ELF-1 (cell line): ENCODE measurements at places on chromosomes 4 and X.
A peak's percentile ranks its signal among the peaks of the same experiment; 100 is the strongest.

DNA sequence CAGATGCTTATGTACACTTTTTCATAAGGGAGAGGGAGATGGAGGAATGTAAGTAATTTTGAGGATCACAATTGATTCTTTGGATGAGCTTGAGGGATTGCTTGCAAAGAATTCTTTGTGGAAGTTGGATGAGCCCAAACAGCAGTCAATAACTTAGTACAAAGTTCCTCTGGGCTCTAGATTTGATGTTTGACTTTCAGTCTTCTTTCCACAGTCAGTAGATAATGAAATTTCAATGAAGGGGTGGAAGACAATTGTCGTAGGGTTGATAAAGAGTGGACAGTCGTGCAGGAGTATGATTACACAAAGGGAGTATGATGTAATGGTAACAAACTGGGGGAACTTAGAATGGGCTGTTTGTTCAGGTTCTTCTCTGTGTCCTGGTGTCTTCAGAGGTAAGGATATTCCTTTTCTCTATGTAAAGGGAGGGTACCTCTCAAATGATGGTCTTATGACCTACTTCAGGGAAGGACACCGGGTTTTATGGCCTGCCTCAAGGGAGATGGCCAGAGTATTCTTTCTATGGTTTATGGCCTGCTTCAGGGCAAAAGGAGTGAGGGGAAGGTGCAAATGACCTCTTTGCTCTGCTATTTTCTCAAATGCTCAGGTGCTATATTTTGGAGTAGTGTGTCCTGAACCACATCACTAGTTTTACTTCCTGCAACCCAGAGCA, 1.7 kb upstream of the ABRAXAS1 start:
- peak; percentile 60 for DNase-seq

DNA sequence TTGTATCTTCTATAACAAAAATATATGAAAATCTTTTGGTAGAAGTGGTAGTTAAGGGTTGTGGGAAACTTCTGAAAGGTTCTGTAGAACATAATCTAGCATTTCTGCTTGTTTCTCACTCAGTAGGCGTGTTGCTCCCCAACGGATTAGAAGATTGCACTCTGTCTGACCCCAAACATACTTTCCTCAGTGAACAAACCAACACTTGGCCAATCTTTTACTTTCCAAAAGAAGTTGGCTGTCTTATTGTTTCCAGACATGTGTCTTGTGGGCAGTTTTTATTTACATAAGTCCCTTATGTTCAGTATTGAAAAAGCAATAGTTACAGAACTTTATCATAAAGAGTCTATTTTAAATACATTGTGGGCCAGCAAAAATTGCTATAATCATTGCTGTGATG, 312.8 kb upstream of the EPHA5 start:
- DNase-seq = no peak

- DNase-seq = no peak
Observed at GRCh38 chrX:24229976-24230375, 80.4 kb downstream of the ZFX start.

DNA sequence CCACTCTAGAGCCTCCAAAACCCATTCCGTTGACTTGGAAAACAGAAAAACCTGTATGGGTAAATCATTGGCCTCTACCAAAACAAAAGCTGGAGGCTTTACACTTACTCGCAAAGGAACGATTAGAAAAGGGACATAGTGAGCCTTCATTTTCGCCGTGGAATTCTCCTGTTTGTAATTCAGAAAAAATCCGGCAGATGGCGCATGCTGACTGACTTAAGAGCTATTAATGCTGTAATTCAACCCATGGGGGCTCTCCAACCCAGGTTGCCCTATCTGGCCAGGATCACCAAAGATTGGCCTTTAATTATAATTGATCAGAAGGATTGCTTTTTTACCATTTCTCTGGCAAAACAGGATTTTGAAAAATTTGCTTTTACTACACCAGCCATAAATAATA, 60.8 kb downstream of the ZNF732 start:
- DNase-seq = peak; percentile 18

DNA sequence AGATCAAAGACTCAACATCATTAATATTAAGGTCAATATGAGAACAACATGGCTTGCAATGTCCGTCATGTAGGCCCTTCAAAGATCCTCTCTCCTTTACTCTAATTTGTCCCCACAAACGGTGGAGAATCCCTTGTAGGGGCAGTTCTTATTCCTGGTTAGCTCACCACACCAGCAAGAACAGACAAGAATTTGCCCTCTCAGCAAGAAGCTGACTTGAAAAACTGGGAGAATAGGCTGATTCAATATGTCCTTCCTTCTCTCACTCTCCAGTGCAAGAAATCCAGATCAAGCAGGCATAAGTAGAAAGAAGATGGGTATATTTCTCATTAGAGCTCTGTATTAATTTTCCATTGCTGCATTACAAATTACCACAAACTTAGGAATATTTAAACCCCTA, 704.2 kb upstream of the SLIT2 start:
- DNase-seq = no peak

DNA sequence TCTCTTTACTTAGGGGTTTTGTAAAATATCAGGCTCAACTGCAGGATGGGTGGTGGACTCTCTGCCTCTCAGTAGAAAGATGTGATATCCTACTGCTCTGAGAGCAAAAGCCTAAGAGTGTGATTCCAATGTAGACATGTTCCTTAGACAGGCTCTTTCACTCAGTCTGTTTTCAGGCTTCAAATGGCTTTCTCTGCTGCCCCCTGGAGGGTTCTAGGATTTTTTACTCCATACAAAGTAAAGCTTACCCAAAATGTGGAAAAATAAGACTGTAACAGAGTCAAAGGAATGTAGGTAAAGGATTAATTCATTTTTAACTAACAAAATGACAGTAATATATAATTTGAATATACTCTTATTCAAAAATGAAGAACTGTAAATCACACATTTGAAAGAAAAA, 32.1 kb downstream of the ZGRF1 start:
- peak; percentile 33 for DNase-seq

GRCh38 chrX:9758021-9758638, 7.5 kb downstream of the GPR143 start:
- no peak for DNase-seq

DNA sequence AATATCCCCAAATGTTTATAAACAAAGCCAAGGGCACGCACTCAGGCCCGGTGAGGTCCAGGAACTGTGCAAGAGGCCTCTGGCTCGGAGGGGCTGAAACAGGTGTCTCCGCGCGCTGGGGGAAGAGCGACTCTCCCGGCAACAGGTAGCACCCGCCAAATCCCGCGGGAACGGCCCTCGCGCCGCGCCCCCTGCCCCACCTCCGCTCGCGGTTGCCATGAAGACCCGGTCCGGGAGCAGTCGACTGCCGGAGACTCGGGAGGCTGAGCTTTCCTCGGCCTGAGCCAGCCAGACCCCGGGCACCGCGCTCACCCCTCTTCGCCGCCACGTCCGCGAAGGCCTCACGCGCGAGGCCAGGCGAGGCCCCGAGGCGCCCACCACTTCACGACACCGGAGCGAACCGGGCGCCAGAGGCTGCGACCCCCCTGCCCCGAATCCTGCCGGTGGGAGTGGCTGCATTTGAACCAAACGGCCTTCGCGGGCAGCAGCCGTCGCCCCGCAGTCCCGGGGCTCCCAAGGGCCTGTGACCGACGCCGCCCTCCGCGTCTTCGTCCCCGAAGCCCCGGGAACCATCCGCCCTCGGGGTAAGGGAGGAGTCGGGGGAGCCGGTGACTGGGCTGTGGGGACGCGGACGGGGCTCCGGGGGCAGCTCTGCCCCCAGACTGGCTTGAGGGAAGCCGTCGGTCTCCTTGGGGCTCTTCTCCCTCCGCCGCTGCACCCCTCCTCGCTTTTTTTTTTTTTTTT, at the start of gene NSUN7:
TSS of gene NSUN7 (plus strand) at position 239 of the 744 bp plus-strand sequence. CDS start 739 bp downstream, outside the sequence.
- DNase-seq = peak; percentile 93

- no peak for DNase-seq
Observed at GRCh38 chr4:38449506-38450174, 214.4 kb upstream of the KLF3 start.

- DNase-seq = no peak
Observed at GRCh38 chr4:135553213-135553612, 1351.6 kb upstream of the PABPC4L start.

DNA sequence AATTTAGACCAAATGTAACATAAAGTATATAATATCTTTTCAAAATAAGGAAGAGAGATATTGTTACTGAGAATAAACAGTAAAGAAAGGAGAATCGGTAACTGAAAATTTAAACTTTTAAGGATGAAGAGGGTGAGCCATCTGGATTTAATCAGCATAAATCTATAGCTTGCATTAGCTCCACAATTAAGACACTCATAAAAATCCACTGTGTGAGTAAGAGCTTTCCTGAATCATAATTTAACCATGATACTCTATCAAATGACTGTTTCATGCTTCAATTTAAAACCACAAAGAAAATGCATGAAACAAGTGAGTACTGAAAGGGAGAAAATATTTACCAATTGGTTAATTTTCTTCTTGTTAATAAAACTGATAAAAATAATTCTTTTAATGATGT, 951.5 kb upstream of the SLIT2 start:
- DNase-seq = no peak

- no peak for DNase-seq
Observed at GRCh38 chr4:37073226-37073840, 171.2 kb upstream of the NWD2 start.

DNA sequence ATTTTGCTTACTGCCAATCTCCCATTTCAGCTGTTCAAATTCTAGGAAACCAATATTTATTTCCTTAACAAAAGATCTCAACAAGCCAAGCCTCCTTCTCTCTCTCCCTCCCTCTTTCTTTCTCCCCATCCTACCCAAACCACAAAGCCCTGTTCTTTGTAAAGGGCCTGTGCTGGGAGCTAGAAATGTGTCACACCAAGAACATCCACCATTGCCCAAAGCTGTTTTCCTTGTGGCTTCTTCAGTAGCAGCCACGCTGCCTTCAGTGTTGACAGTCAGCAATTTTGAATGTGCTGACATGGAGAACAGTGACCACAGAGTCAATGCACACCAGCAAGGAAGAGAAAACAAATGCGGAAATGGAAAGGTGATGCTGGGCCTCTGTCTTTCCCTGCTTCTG, 203.0 kb downstream of the MAML3 start:
- no peak for DNase-seq

GRCh38 chr4:25535278-25535677, 120.4 kb upstream of the SLC34A2 start:
- no peak for DNase-seq

DNA sequence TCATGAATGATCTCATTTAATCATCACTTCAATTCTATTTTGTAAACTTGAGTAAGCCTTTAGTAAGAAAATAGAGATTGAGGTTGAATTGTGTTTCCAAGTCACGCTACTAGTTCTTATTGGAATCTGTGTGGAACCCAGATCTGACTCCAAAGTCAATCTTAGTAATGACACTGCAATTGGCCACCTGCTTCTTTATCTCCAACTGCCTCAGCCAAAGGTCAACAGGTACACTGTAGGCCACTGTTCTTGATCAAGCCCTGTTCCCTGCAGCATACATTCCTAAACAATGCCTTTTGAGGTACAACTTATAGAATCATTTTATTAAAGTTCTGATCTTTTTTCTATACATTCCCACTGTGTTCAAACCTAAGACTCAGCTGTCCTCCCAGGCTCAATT, 45.5 kb upstream of the CXCL13 start:
- no peak for DNase-seq

DNA sequence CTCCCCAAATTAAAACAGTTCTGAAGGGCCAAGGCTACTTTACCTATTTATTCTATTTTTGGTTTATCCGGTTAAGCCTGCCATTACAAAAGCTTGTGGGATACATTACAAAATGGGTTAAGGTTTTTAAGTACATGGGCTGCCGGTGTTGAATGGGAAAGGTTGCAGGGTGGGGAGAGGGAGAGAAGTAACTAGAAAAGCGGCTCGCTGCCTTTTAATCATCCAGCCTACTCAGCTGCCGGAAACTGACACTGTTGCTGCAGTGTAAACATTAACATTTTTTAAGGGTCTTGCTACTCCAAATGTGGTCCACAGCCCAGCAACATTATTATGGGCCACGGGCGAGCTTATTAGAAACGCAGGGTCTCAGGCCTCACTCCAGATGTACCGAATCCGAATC, 1.5 kb upstream of the IL1RAPL1 start:
- DNase-seq = peak; percentile 18

GRCh38 chr4:158805635-158806471, 37.0 kb downstream of the FNIP2 start:
- DNase-seq = peak; percentile 66

DNA sequence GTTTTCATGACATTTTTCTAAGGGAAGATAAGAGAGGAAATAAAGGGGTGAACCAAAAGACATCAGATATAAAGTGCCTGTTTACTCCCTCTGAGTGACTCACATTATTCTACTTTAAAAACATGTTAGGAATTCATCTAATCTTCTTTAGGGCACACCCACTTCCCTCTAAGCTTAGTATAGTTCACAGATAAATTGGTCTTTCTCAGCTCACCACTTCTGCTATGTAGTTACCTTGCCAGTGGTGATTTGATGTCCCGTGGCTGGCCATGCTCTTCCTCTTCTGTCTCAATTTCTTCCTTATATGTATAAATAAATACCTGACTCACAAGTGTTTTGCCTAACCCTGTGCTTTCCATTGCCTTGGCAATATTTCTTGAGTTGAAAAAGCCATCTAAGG, 96.8 kb downstream of the PDLIM5 start:
- DNase-seq = no peak

GRCh38 chrX:13101441-13102139, 57.2 kb upstream of the FAM9C start:
- peak; percentile 57 for DNase-seq

- no peak for DNase-seq
Observed at GRCh38 chr4:11799196-11799595, 370.5 kb upstream of the HS3ST1 start.

GRCh38 chrX:108033890-108034289, 11.0 kb upstream of the VSIG1 start:
- no peak for DNase-seq

DNA sequence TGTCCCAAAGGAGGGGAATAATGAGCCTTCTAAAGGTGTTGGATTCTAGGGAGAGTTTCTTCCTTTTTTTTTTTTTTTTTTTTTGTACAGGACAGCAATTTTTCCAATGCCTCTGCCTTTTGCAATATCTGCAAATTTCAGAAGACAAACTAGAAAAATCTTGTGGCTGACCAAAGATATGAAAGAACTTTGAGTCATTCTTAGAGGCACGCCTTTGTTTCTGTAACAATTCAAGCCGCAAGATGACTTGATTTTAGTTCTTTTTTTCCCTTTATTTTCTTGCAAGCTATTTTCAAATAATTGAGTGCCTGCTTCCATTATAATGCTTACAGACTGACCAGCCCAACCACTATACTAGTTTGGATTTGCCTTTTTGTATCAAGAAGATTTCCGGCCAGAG, 47.6 kb upstream of the UXT start:
- no peak for DNase-seq

DNA sequence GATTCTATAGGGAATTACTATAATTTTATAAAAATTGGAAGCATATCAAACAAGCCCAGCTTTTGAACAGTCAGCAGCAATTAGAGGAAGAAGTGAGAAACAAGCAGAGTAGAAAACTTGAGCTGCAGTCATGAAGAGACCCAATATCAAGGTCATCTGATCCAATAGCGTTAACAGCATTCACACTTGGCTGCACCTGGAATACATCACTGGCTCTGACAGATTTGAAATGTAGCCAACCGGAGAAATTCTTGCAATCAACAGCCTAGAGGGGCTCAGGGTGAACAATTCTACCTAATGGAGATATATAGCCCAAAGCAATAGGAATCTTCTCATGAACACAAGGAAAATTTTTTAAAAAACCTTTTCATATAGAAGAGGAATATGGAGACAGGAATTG, 13.6 kb downstream of the DDX53 start:
- no peak for DNase-seq

GRCh38 chr4:177131736-177132135, 177.9 kb upstream of the NEIL3 start:
- DNase-seq = no peak

GRCh38 chr4:2058264-2059045, 672 bp upstream of the NAT8L start:
- no peak for DNase-seq

GRCh38 chr4:105851196-105851595, 44.1 kb upstream of the NPNT start:
- DNase-seq = no peak
